Bone marrow (tissue), 2 donors: ENCODE measurements at places on chromosomes 16 and 17.

DNA sequence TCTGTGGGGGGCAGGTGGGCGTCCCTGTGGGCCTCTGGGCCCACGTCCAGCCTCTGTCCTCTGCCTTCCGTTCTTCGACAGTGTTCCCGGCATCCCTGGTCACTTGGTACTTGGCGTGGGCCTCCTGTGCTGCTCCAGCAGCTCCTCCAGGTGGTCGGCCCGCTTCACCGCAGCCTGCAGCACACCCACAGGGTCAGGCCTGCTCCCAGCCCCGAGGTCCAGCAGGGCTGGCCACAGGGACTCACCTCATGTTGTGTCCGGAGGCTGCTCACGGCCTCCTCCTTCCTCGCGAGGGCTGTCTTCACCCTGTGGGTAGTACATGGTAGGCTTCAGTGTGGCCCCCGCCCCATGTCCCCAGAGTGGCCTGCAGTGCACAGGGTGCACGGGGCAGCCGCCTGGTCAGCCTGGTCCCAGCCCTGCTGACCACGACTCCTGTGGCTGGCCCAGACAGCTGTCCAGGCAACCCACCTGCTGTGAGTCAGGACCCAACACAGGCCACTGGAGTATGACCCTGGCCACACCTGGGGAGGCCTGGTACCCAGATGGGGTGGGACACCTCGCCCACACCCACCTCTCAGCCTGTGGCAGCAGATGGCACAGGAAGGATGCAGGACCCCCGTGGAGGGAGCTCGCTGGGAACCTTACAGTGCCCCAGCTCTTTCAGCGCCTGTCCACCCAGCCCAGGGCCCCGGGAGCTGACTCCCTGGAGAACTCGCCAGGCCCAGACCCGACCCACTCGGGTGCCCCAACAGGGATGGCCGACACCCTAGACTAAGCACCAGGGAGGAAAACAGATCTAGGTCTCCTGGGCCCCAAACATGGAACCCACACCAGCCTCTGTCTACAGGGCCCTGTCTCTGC, 23.9 kb upstream of the AATK start:
- no peak for DNase-seq

DNA sequence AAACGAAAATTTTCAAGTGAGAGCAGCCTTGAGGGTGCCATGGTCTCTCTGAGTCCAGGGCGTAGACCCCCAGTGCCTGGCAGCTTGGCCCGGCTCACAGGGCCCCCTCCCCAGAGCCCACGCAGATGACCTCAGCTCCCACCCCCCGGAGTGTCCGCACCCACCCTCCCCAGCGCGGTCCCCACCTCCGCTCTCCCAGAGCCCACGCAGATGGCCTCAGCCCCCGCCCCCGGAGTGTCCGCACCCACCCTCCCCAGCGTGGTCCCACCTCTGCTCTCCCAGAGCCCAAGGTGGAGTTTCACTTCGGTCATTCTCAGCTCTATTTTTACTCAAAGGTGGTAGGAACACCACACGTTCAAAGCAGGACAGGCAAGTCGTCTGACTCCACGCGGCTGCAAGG, 13.9 kb downstream of the ABR start:
- DNase-seq, result no peak

DNA sequence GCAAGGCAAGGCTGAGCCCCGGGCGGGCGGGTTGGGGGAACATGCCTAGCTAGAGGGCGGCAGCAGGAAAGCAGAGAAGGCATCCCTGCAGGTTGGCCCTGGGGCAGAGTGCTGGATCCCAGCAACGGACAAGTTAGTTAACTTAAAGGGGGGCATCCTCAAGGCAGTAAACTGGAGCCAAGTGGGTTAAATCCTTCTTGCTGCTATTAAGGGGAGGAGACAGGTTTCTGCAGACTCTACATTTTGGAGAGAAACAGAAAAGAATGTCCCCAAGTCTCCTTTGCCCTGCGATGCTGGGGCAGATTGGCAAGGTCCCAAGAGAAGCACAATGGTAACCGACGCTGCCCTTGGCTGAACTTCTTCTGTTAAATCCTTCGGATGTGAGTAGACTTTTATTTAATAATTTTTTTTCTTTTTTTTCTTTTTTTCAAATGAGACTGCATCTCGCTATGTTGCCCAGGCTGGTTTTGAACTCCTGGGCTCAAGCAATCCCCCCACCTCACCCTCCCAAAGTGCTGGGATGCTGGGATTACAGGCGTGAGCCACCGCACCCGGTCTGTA, 14.0 kb downstream of the ATP5PD start:
- DNase-seq, result no peak

GRCh38 chr17:187130-187529, 5.7 kb upstream of the DOC2B start:
- DNase-seq, result no peak

- no peak for DNase-seq
Measured at GRCh38 chr17:16040710-16041251, 41.2 kb downstream of the TTC19 start.

DNA sequence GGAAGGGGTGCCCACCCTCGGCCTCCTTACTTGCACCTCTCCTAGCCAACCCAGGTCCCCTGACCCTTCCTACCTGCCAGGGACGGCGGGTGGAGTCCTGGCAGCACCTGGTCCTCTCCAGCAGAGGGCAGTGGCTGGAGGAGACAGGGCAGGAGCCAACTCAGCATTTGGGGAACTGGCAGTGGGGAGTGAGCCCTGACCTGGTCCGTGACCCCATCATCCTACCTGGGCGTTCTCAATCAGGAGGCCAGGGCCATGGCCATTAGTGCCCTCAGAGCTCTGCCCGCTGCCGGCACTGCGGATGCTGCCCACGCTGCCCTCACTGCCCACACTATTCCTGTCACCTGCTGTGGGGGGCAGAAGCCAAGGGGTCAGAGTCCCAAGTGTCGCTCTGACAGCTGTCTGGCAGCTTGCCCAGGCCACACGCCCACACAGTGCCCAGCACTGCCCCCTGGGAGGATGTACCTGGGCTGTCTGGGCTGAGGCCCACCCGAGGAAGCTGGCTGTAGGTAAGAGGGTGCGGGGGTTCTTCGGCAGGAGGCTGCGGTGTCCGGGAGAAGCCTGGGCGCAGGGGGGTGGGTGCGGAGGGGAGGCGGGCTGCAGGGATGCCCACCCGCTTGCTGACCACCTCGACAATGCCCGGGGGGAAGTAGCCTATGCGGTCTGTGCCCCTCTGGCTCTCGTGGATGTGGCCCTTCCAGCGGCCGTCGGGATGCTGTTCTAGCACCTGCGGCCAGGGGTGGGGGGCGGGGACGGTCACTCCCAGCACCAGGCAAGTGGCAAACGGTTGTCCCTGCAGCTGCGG, 10.8 kb downstream of the CASKIN2 start:
- DNase-seq, result no peak

- DNase-seq, result no peak
Measured at GRCh38 chr17:35889241-35889640, 9.1 kb upstream of the CCL5 start.

- no peak for DNase-seq
Measured at GRCh38 chr16:25713785-25714570, 22.2 kb downstream of the HS3ST4 start.

GRCh38 chr17:29645515-29646051, 22.9 kb upstream of the CORO6 start:
- DNase-seq, result no peak

- DNase-seq, result peak; percentile 49
Measured at GRCh38 chr17:32755045-32755805, 121.7 kb downstream of the MYO1D start.
